Skeletal muscle cell (primary cell): ENCODE measurements at places on chromosomes 2 and 18.

- DNase-seq = no peak
Observed at GRCh38 chr2:189312643-189313042, 128.6 kb upstream of the WDR75 start.

DNA sequence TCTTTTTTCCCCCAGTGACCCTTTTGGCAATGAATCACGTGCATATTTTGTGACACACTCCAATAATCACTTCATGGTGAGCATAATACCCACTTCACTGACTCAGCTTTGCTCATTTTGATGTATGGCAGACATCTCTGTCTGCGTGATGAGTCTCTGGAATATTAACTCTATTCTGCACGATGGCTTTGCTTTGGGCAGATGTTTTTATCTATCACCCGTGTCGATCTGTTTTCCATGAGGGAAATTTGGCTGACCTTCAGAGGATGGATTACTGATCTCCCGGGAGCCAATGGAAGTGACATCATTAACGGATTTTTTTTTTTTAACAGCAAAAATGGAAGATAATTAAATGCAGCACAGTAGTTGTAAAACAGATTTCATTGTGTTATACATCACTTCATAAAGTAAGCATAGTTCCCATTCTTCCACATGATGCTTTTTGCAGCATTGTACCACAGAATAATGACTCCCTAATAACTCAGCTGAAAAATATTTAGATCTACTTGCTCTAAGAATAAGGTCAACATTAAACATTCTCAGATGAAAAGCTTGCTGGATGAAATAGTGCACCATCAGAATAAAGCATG lies 29.8 kb downstream of the CDC42EP3 start:
- DNase-seq = no peak

GRCh38 chr2:234771176-234771575 lies 180.6 kb upstream of the SH3BP4 start:
- DNase-seq = no peak

- no peak for DNase-seq
Observed at GRCh38 chr2:134452042-134452733, 198.3 kb downstream of the MGAT5 start.

GRCh38 chr2:171247741-171248662 lies 87.3 kb upstream of the TLK1 start:
- no peak for DNase-seq

DNA sequence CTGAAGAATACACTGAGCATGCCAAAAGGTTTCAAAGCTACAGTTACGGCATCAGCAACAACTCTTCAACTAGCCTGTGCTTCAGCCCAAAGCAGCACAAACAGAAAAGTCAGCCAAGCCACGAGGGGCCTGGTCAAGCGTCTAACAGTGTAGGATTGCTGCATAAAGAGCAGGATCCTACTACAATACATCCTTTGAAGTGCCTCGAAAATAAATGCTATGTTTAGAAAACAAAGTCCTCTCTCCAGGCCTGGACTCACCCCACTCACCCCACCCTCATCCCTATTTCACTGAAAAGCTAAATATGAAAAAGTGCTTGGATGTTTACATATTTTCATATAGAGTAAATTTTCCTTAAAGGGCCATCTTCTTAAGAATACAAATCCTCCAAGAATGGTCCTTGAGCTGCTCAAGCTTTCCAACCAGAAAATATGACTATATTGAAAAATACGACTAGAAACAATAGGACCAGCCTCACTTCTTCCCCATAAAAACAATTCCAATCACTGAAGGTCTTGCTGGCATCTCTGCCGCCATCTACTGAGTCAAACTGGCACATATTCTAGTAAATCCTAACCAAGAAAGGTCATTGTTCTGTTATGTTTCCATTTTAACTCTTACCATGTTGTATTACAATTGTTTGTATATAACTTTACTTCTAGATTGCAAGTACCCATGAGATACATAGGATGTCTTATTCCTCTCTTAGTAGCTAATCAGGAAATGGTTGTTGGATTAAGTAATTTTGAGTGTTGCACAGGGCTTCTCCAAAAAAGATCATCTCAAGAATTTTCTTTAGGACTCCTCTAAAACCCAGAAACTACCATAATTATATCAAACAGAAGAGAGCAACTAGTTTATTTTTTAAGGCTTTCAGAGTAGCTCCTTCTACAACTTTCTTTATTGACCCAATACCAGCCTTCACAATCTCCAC lies 63.6 kb downstream of the CLHC1 start:
- no peak for DNase-seq

GRCh38 chr2:188576006-188576405 lies 284.3 kb downstream of the GULP1 start:
- DNase-seq = no peak

DNA sequence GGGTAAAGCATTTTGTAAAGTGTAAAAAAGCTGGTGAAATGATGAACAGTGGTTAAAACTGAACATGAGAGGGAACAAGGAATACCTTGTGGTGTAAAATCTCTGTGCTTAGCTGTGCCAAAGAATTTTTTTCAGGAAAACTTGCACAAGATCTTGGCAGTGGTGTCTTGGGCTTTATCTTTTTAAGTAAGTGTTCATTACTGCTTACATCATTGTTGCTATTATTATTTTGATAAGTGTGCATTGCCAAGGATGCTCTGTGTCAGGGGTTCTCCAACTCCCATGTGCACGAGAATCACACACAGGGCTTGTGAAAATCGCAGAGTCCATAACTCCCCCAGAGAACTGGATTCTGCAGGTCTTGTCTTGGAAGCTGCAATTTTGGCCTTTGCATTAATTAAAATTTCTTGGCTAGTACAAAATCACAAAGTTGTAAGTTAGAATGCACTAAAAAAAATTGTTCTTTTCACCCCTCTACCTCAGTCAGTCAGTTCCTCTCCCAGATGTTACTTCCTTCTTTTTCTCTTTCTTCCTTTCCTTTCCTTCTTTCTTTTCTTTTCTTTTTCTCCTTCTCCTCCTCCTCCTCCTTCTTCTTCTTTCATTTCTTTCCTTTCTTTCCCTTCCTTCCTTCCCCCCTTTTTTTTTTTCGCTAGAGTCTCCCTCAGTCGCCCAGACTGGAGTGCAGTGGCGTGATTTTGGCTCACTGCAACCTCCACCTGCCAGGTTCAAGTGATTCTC lies 37.8 kb downstream of the GATA6 start:
- DNase-seq = no peak

DNA sequence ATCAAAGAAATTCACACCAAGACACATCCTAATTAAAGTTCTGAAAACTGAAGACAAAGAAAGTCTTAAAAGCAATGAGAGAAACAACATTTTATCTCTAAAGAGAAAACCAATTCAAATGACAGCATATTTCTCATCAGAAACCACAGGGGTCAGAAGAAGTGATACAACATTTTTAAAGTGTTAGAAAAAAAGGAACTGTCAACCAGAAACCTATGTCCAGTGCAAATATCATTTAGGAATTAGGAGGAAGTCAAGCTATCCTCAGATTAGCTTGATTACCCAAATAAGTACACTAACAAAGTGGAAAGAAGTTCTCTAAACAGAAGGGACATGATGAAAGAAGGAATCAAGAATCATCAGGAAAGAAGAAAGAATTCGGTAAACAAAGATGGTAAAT lies 59.5 kb upstream of the BCL2L11 start:
- no peak for DNase-seq

DNA sequence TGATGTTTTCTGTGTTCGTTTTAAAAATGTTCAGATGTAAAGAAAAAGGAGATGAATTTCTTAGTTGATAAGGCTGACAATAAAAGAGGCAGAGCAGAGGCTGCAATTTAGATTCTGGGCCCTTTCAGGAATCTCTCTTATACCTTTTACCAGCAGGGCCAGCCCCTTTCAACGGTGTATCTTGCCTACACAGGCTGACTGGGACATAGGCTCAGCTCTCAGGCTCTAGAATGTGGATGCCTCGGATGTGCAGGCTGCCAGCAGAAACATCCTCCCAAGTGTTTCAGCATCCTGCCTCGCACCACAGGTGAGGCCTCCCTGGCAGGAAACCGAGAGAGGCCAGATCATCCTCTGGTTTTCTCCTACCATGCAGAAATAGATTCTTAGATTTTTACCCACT lies 3.4 kb downstream of the C2orf80 start:
- no peak for DNase-seq

DNA sequence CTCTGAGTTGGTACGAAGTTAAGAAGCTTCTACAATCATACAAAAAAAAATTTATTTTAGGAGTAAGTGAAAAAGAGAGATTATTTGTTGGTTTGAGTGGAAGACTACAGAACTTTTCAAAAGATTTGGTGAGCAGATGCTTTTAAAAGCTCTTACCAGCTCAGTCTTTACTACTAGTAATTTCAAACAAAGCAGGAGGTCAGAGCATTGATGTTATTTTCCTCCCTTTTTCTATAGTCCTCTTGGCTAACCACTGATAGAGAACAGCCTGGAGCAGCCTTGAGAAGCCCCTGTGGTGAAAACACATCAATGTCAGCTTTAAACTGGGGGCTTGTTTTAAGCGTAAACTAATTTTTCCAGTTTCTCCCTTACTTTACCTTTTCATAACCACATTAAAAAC lies 559.3 kb upstream of the CDH2 start:
- DNase-seq = no peak

DNA sequence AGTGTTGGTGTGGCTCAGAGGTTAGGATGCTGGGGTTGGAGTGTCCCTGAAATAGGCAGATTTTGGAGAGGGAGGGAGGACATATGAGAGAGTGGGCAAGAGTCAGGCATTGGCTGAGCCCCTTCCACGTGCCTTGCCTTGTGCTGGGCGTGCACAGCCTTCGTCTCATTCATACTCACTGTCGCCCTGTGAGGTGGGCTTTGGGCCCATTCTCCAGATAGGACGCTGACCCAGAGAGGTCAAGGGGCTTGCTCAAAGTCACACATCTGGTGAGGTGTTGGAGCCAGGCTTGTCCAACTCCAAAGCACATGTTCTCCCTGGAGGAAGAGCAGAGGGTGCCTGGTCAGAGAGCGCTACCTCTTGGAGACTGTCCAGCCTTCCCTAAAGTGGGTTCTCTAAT lies 166.8 kb downstream of the DYSF start:
- no peak for DNase-seq

GRCh38 chr2:47008381-47009252 lies 93.0 kb upstream of the MCFD2 start:
- DNase-seq = no peak

- DNase-seq = no peak
Observed at GRCh38 chr2:237885931-237886684, 26.7 kb downstream of the RAMP1 start.

- DNase-seq = no peak
Observed at GRCh38 chr18:72160510-72161445, 383.4 kb downstream of the CBLN2 start.

GRCh38 chr18:58970943-58971790 lies 106.5 kb downstream of the ZNF532 start:
- DNase-seq = no peak
